ENCODE measurements at places on chromosomes 2 and 18. TPM values are rescaled to one million over a fixed set of nuclear protein-coding genes. Genes with fewer than 3 reads are reported as not detected.

FEV gene
- not detected for total RNA-seq

TRIM43 gene
- total RNA-seq: not detected

DNPEP gene
- total RNA-seq: 118 TPM

L3MBTL4 gene
- total RNA-seq: 8.1 TPM

KCNK3 gene
- under 0.01 TPM for total RNA-seq

DOCK10 gene
- total RNA-seq: 30.2 TPM

GKN2 gene
- not detected for total RNA-seq

AQP12B gene
- total RNA-seq: under 0.01 TPM

SKOR2 gene
- total RNA-seq: not detected

NCKAP1 gene
- 1.6 TPM for total RNA-seq

GPATCH11 gene
- total RNA-seq: 4.0 TPM

RAB6C gene
- total RNA-seq: under 0.01 TPM

TLX2 gene
- 0.27 TPM for total RNA-seq

SOX11 gene
- total RNA-seq: not detected

RASGRP3 gene
- total RNA-seq: 5.7 TPM

GNAL gene
- total RNA-seq: 0.27 TPM

HOXD9 gene
- total RNA-seq: not detected

SERPINB11 gene
- total RNA-seq: not detected

RAPGEF4 gene
- total RNA-seq: under 0.01 TPM

CDH2 gene
- 3.5 TPM for total RNA-seq

LCT gene
- total RNA-seq: 0.27 TPM

IL37 gene
- total RNA-seq: not detected

UGT1A5 gene
- not detected for total RNA-seq

HOXD4 gene
- not detected for total RNA-seq

HOXD1 gene
- not detected for total RNA-seq

KLHL41 gene
- total RNA-seq: under 0.01 TPM

TSHZ1 gene
- 15.6 TPM for total RNA-seq

ARHGAP15 gene
- 77.3 TPM for total RNA-seq

Data from hematopoietic multipotent progenitor cell (in vitro differentiated cells).